ENCODE measurements at places on chromosomes 7 and 10.

DNA sequence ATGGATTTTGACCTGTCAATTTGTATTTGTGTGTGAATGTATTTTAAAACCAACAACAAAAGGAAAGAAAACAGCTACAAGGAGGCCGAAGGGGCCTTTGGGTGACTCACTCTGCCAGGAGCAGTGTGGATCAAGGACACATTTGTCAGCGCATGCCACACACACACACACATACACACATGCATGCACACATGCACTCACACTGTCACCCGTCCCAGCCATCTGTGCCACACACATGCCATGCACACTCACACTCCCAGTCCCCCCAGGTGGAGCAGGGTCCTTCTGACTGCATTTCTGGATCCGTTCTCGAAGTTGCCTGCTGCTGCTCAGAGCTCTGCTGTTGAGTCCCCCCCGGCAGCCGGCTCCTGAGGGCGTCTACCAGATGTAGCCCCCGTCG, 26.0 kb downstream of the SPOCK2 start:
- DNase-seq, result no peak

GRCh38 chr10:77661674-77662073, 24.1 kb upstream of the KCNMA1 start:
- no peak for DNase-seq

DNA sequence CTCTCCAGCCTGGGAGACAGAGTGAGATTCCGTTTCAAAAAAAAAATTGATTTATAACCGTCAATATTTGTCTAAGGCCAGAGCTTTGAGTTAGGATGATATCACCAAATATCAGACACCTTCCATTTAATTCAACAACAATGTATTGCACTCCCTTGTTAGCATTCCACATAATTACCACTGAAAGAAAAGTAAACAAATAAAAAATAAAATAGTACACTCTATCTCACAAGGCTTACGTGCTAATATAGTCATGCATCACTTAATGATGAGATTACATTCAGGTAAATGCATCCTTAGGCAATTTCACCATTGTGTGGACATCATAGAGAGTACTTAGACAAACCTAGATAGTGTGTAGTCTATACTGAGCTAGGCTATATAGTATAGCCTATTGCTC, 127.6 kb upstream of the RHOBTB1 start:
- no peak for DNase-seq

DNA sequence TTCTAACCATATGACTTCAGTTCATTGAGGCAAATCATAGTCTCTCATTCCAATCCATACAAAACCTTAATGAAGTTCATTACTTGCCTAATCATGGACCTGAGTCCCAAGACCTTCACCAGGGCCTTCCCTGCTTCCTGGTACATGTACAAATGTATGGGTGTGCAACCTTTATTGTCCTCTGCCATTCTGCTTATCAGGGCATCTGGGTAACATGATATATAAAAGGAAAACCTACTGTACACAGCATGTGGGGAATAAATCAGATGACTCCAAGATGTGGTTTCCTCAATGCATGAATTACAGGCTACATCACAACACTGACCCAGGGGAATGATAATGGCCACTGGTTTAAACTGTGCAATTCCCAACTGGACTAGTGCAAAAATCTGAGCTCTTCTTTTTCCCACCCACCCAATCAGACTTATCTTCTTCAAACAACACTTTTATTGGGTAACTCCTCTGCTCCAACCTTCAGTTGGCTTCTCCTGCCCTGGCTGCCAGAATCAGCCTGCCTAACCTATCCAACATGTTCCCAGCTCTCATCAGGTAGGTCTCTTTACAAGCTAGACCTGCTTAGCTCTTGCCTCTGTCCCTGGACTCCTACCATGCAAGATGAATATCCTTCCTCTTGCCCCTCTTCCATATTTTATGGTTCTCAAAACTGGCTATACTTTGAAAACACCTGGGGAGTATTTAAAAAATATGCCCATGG, 11.4 kb downstream of the GOT1 start:
- no peak for DNase-seq

DNA sequence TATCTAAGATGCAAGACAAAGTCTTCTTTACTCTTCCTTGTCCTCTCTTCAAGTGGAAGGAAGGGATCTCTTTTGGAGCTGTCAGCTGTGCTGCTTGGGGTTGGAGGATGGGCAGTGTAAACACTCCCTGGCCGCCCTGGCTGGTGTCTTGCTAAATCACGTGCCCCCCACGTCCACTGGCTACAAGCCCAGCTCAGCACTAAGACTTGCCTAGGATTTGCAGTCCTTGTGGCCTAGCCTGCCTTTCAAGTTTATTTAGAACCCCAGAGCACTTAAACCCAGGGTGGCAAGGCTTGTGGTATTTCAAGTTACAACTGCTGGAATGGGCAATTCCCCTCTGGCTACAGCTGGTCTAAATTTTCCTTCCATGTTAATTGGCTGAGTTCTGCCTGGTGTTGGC, 272.4 kb upstream of the MYO3A start:
- DNase-seq, result no peak

DNA sequence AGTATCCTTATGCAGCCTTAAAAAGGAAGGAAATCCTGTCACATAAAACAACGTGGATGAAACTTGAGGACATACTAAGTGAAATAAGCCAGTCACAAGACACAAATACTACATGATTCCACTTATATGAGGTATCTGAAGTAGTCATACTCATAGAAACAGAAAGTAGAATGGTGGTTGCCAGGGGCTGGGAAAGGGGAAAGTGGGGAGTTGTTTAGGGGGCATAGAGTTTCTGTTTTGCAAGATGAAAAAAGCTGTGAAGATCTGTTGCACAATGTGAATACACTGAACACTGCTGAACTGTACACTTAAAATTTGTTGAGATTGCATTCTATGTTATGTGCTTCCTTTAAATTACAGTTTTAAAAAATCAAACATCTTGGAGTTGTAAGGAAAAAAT, 2.9 kb downstream of the NUP205 start:
- no peak for DNase-seq

DNA sequence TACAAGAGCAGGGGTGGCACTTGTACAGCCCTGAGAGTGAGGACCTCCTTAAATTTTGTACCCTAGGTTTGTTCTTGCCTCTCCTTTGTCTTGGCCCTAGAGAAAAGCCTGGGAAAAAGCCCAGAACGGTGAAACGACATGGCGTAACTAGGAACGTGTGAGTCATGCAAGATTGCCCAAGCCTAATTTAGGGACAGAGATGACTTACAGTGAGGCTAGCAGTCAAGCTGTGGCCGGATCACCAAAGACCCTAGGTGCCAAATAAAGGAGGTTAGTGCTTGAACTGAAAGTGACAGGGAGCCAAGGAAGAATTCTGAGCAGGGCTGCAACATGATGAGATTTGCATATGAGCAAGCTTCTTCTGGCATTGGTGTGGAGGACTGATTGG, 25.1 kb downstream of the TBXAS1 start:
- no peak for DNase-seq

- DNase-seq, result peak; percentile 80
These were observed 76.1 kb upstream of the PITRM1 start for GRCh38 chr10:3248526-3249306.

GRCh38 chr7:116588641-116589594, 64.1 kb downstream of the CAV1 start:
- DNase-seq, result peak; percentile 72

DNA sequence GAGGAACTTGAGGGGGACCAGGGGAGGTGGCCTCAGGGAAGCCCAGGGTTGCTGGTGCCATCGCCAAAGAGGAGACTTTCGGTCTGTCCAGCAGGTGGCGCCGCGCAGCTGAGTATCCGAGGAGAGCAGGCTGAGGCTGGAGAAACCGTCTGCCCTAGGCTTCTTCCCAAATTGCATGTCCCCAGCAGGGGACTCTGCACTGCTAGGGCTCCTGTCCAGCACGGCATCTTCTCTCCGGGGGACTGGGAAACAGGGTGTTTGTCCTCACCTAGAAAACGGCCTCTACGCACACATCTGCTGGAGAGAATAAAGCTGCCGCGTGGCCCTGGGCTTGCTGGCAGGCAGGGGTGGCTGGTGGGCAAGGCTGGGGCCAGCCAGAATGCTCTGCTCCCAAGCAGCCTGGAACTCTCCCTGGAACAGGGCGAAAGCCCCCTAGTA, 161.9 kb downstream of the SH2D4B start:
- peak; percentile 60 for DNase-seq

DNA sequence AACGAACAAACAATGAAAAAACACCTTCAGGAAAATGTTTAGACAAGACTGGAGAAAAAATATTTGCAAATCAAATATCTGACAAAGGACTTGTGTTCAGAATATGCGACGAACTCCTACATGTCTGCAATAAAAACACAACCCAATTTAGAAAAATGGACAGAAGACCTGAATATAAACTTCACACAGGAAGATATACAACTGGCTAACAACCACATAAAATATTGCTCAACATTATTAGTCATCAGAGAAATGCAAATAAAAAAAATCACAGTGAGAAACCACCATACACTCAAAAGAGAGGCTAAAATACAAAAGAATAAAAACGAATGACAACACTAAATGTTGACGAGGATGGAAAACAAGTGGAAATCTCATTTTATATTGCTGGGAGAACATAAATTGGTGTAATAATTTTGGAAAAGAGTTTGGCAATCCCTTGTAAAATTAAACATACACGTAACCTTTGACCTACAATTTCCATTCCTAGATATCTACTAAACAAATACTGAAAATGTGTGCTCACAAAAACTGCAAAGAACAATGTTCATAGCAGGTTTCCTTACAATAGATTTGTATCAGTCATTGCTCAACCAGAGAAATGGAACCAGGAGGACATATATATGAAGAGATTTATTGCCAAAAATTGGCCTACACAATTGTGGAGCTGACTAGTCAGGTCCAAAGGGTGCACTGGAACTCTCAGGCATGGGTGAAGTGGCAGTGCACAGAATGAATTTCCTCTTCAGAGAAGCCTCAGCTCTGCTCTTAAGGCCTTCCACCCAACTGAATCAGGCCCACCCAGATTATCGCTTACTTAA, 82.9 kb upstream of the OGDHL start:
- no peak for DNase-seq

- DNase-seq, result no peak
These were observed at the start of gene LRRN3 for GRCh38 chr7:111090846-111091245. Gene LRRN3, plus strand, starts transcription at chr7:111091127. Its CDS starts 31,646 bp downstream, at chr7:111122773.

Data from kidney capillary endothelial cell (primary cell).